Thyroid gland (tissue), 4 donors: ENCODE measurements at places on chromosomes 1 and 21. TPM values are rescaled to one million over a fixed set of nuclear protein-coding genes. Genes with fewer than 3 reads are reported as not detected.
A peak's percentile ranks its signal among the peaks of the same experiment; 100 is the strongest.

- DNase-seq, result peak; percentile 44
Measured at GRCh38 chr1:236301958-236302335, 20.2 kb upstream of the ERO1B start.

GRCh38 chr1:208409176-208409575 is 165.0 kb upstream of the PLXNA2 start:
- no peak for DNase-seq

DNA sequence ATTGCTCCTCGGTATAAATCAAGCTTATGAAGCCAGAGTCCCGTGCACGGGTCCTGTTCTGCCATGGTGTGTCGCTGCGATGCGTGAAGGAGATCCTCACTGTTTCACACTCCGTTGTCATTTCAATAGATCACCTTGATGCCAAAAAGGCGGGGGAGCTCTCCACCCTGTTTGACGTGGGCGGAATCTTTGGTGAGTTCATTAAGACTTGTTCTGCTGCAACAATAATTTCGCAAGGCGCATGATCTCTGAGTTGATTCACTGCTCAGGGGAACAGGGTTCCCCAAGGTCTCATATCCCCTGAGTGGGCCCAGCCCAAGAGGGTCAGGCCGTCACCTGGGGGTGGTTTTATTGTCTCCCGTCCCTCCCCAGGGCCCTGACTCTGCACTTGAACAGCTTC is 50.0 kb downstream of the SLC37A1 start:
- peak; percentile 0 for DNase-seq

GRCh38 chr1:92587445-92587844 is 100.7 kb upstream of the GFI1 start:
- no peak for DNase-seq

GRCh38 chr1:64000021-64000420 is 203.4 kb upstream of the UBE2U start:
- no peak for DNase-seq

The DR1 gene
- total RNA-seq, result 31.2 TPM

DNA sequence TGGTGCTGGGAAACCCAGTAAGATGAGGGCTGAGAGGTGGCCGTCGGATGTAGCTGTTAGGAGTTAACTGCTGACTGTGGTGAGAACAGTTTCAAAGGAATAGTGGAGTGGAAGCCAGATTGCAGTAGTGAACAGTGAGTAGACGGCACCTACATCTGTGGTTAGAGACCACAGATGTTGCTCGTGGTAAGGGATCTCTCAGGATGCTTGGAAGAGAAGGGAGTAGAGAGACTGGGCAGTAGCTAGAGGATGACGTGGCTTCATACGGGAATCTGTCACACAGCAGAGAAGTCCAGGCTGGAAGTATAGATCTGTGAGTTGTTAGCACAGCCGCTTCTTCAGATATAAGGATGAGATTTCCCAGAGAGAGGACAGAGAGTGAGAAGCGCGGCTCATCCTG is 7.8 kb upstream of the ARTN start:
- DNase-seq, result no peak

DNA sequence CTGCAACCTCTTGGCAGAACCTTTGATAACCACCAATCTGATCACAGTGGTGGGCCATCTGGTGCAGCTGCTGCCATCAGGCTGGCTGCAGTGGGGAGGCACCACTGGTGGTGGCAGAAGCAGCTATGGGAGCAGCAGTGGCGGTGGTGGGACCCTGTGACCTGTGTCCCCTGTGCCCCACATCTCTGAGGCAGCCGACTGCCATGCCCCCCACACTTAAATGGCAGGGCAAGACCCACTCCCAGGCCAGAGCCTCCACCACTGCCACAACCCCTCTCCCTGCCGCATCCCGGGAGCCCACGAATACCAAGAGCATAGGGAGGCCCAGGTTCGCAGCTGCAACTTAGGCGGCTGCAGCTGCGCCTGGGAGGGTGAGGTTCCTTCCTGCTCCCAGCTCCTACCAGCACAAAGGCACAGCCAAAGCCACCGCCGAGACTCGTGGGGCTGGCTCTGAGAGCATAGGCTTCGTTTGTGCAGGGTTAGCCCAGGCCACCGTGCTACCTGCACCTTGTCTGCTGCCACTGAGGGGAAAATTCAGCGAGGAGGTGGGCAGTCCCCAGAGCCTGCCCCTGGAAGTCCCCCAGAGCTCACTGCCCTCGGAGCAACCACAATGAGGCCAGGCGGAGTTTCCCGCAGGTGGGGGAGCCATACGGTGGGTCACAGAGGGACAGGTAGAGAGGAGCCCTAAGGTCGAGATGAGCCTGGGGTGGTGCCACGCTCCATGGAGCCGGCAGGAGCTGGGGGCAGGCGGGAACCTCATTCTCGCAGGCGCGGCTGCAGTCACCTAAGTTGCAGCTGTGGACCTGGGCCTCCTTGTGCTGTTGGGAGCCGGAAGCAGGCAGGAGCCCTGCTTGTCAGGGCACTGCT is 518.7 kb downstream of the RWDD3 start:
- no peak for DNase-seq

The LIPI gene
- not detected for total RNA-seq

GRCh38 chr21:46168238-46168637 is 12.9 kb upstream of the FTCD start:
- DNase-seq, result no peak

The PCAT6 gene
- total RNA-seq, result not detected

DNA sequence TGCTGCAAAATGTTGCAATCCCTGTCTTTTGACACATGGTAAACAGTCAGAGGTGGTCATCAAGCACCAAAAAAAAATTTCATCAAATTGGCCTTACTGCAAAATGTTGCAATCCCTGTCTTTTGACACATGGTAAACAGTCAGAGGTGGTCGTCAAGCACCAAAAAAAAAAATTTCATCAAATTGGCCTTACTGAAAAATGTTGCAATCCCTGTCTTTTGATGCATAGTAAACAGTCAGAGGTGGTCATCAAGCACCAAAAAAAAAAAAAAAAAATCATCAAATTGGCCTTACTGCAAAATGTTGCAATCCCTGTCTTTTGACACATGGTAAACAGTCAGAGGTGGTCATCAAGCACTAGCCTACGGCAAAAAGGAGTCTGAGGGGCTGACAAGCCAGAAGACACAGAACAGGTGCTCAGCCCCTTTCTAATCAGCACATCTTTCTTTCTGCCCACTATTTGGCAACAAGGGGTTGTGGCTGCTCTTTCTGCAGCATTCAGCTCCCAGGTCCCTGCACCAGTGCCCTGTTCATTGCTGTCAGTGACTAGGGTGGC is 223.8 kb downstream of the KCNH1 start:
- DNase-seq, result no peak

DNA sequence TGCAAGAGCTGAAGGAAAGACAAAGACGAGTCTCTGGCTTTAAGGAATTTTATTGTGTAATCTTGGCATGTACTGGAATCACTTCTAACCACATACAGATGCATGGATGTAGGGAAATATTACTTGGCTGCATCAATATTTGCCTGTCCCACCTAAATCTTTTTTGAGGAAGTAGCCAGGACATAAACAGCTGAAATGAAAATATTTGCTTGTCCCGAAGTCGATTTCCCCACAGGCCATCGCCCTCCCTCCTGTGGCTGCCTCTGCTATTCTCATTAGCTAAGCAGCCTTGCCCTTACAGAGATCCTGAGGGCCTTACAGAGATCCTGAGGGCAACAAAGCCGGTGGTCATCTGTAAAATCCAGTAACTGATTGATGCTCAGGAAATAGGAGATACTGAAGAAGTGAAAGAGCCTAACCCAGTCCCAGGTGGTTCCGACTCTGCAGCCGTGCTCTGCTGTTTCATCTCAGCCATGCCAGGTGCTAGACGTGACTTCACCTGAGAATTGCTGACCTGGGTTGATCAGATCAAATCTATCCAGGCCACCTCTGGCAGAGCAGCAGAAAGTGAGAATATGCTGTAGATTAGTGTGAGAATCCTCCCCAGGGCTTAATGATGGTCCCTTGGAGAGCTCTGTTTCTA is 25.5 kb downstream of the MAN1C1 start:
- DNase-seq, result no peak

DNA sequence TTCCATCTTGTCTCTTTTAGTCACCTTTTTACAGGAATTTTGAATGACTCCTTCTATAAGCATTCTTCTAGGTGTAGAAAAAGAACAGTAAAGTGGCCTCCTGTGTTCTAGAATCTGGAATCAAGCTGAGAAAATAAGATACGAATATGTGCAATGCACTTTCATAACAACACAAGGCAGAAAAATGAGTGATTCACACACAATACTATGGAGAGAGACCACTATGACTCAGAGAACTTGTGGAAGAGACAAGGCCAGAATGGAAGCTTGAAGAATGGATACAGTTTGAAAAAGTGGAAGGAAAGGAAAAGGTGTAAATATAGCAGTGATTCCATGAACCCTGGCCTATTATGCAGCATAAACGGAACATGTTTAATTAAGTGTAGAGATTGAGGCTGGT is 57.1 kb upstream of the SAMSN1 start:
- DNase-seq, result no peak

- DNase-seq, result no peak
Measured at GRCh38 chr1:89065079-89065868, at the start of gene GBP1. GBP1 (minus strand) TSS chr1:89065208; CDS start chr1:89063234, 1,974 bp downstream.

The ACTA1 gene
- 0.33 TPM for total RNA-seq

DNA sequence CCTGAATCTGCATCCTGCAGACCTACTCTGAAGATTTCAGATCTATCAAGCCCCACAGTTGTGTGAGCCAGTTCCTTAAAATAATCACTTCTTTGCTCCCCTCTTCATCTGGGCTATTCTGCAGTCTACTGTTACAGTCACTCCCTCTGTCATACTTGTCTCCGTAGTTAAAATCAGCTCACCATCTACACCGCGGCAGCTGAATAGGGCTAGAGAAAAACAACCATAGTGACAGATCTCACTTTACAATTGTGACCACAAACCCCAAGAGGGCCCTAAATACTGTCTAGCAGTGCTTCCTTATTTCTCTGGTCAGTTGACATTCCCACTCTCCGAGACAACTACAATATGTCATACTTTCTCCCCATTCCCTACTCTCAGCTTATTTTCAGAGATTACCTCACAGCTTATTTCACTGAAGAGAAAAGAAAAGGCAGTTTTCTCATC is 12.9 kb downstream of the DESI2 start:
- no peak for DNase-seq

- DNase-seq, result no peak
Measured at GRCh38 chr21:42850866-42851391, 28.4 kb downstream of the WDR4 start.

- no peak for DNase-seq
Measured at GRCh38 chr1:223556414-223557129, 108.9 kb downstream of the CAPN8 start.

GRCh38 chr1:79531790-79532189 is 525.3 kb upstream of the ADGRL4 start:
- DNase-seq, result no peak

The CFAP141 gene
- total RNA-seq, result not detected

- DNase-seq, result no peak
Measured at GRCh38 chr21:45251635-45252447, 35.9 kb downstream of the POFUT2 start.

GRCh38 chr1:221719278-221719597 is 22.7 kb downstream of the DUSP10 start:
- DNase-seq, result no peak
